NCI-H446 (cell line): ENCODE measurements at places on chromosomes 2 and 18.

GRCh38 chr2:61536180-61536571, 2.0 kb downstream of the XPO1 start:
- DNase-seq = no peak

- no peak for DNase-seq
Observed at GRCh38 chr2:45739796-45740485, 88.5 kb downstream of the PRKCE start.

DNA sequence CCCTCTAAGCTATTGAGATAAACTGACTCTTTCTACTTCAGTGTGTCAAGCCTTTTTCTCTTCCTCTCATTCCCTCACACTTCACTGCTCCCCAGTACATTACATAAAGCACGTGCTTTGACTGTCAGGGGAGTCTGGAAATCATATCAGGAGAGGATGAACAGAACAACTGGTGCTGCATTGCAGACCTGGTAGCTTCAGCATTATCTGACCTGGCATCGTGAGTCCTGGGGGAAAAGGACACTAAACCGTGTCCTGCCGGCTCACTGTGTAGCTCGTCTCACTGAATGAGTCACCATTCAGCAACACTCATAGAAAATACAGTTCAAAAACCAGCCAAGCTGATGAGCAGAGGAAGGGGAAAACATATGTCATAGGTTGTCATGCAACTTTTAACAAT, 108.5 kb upstream of the UNC80 start:
- no peak for DNase-seq

GRCh38 chr2:161416708-161417437, 776 bp downstream of the TBR1 start:
- DNase-seq = no peak

DNA sequence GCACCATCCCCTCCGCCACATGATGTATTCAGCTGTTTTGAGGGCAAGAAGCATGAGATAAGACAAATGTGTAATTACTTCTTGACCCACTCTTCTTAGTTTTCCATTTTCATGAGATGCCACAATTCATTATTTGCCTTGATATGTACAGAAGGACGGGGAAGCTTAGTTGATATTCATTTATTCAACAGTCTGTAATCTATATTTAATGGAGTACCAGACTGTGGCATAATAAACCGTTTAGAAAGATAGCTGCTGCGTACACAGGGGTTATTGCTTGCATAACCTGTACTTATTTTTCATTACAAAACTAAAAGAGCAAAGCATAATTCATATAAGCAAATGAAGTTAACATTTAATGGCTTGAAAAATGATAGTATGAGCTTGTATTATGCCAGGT, 466.4 kb upstream of the GYPC start:
- DNase-seq = no peak

- DNase-seq = no peak
Observed at GRCh38 chr2:1850031-1850430, 105.7 kb upstream of the PXDN start.
